ENCODE measurements at places on chromosomes 1 and 21.

DNA sequence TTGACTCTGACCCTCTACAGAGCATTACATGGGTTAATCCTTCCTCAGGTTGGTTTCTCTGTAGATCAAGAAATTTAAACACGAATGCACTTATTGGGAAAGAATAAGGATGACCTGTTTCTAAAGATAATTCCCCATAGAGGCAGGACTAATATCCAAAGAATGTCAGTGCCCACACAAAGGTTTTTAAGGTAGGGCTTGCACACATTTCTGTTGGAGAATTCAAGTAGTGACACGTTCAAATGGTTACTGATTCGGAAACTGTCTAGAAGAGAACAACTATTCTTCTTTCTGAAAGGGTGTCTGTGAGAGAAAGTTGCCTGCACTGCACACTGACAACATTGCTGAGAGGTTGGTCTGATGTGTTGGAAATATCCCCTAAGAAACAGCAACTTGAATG, 167.3 kb downstream of the ZNF326 start:
- no peak for DNase-seq

- DNase-seq, result no peak
These were observed 54.1 kb downstream of the SIK1 start for GRCh38 chr21:43372663-43373361.

GRCh38 chr1:239025223-239025622, 361.1 kb upstream of the CHRM3 start:
- no peak for DNase-seq

GRCh38 chr21:35617491-35617890, 442.8 kb downstream of the SETD4 start:
- no peak for DNase-seq

GRCh38 chr1:41242342-41243078, 404 bp upstream of the SCMH1 start:
- no peak for DNase-seq

- DNase-seq, result no peak
These were observed 21.0 kb downstream of the SPRTN start for GRCh38 chr1:231359113-231359512.

GRCh38 chr1:119097380-119097779, 43.1 kb downstream of the WARS2 start:
- DNase-seq, result no peak

GRCh38 chr1:167594822-167595221, 35.2 kb upstream of the RCSD1 start:
- no peak for DNase-seq

GRCh38 chr1:238319957-238320356, 429.2 kb upstream of the ZP4 start:
- DNase-seq, result no peak

GRCh38 chr21:35316456-35316855, 267.4 kb upstream of the RUNX1 start:
- no peak for DNase-seq

DNA sequence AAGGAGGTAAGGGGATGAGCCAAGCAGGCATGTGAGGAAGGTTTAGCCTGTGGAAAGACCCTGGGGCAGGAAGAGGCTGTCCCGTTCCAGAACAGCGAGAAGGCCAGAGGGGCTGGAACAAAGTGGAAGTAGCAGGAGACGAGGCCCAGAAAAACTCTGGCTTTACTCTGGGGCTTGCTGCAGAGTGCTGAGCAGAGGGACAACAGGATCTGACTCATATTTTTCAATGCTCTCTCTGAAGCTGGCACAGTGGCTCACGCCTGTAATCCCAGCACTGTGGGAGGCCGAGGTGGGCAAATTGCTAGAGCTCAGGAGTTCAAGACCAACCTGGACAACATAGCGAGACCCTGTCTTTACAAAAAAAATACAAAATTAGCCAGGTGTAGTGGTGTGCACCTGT, 52.4 kb upstream of the PAX7 start:
- no peak for DNase-seq

GRCh38 chr1:57591842-57592241, 168.0 kb upstream of the DAB1 start:
- DNase-seq, result no peak

- DNase-seq, result no peak
These were observed 376 bp downstream of the GBP1 start for GRCh38 chr1:89064632-89065031.

- no peak for DNase-seq
These were observed 2.1 kb downstream of the NIPAL3 start for GRCh38 chr1:24417681-24418080.

Data from activated CD4-positive, CD25-positive, alpha-beta regulatory T cell treated with anti-CD3 and anti-CD28 coated beads, Interleukin-2, amount 50 U/mL, for 16 hours (primary cell).